Neural crest cell (in vitro differentiated cells): ENCODE measurements at places on chromosomes 6 and 20. TPM values are rescaled to one million over a fixed set of nuclear protein-coding genes. Genes with fewer than 3 reads are reported as not detected.

The MAPK13 gene
- 2.0 TPM in 2 replicates for total RNA-seq

The BPIFB4 gene
- total RNA-seq, result not detected in 2 replicates

The LHFPL5 gene
- not detected in 2 replicates for total RNA-seq

The BTBD3 gene
- total RNA-seq, result 131 and 134 TPM in 2 replicates

The COQ3 gene
- 10.9 and 13.5 TPM in 2 replicates for total RNA-seq
